ENCODE measurements at places on chromosomes 16 and 17. TPM values are rescaled to one million over a fixed set of nuclear protein-coding genes. Genes with fewer than 3 reads are reported as not detected.

Gene PRDM7
- not detected for total RNA-seq

Gene MMP28
- total RNA-seq: 12.9 TPM

Gene MYH3
- 1.3 TPM for total RNA-seq

Gene PLEKHG4
- total RNA-seq: 8.6 TPM

Gene ZG16B
- 2.1 TPM for total RNA-seq

Gene SPG7
- total RNA-seq: 46.0 TPM

Gene KRTAP9-4
- total RNA-seq: not detected

Gene MAPT
- total RNA-seq: 2.1 TPM

Gene ITGA2B
- total RNA-seq: 0.35 TPM

Gene MYH13
- total RNA-seq: 0.47 TPM

Gene SCGB1C2
- total RNA-seq: not detected

Gene IRF8
- not detected for total RNA-seq

Gene ZFP1
- 8.1 TPM for total RNA-seq

Gene LGALS3BP
- total RNA-seq: 387 TPM

Gene CRHR1
- not detected for total RNA-seq

Gene PYY
- not detected for total RNA-seq
